Cardiac ventricle fibroblast (primary cell): ENCODE measurements at places on chromosomes 13 and 19. TPM values are rescaled to one million over a fixed set of nuclear protein-coding genes. Genes with fewer than 3 reads are reported as not detected.

The ZNF180 gene
- 10.7 and 11.5 TPM in 2 replicates for total RNA-seq

The PRKD2 gene
- total RNA-seq: 22.7 and 25.1 TPM in 2 replicates

The ZBTB32 gene
- not detected in 2 replicates for total RNA-seq

The FGF22 gene
- not detected in 2 replicates for total RNA-seq

The DCT gene
- not detected in 2 replicates for total RNA-seq

The CFAP97D2 gene
- total RNA-seq: not detected in 2 replicates

The TLE6 gene
- 0.25 and 3.8 TPM in 2 replicates for total RNA-seq

The ZNF439 gene
- 1.1 and 2.2 TPM in 2 replicates for total RNA-seq

The ZNF534 gene
- 0.06 TPM in 1 of 2 replicates, not detected in the other for total RNA-seq

The ZNF540 gene
- total RNA-seq: 1.1 and 4.2 TPM in 2 replicates
